Trophoblast cell (in vitro differentiated cells and primary cell): ENCODE measurements at places on chromosomes 1 and 21.

- DNase-seq = no peak
Observed at GRCh38 chr1:47926461-47926999, 70.7 kb downstream of the TRABD2B start.

- DNase-seq = no peak
Observed at GRCh38 chr21:30391492-30392025, 4.3 kb upstream of the KRTAP13-1 start.

- peak; percentile 16 for DNase-seq
Observed at GRCh38 chr1:172727956-172728603, 69.2 kb downstream of the FASLG start.

- peak; percentile 95 for DNase-seq
Observed at GRCh38 chr1:112369392-112370285, 26.4 kb upstream of the CTTNBP2NL start.

DNA sequence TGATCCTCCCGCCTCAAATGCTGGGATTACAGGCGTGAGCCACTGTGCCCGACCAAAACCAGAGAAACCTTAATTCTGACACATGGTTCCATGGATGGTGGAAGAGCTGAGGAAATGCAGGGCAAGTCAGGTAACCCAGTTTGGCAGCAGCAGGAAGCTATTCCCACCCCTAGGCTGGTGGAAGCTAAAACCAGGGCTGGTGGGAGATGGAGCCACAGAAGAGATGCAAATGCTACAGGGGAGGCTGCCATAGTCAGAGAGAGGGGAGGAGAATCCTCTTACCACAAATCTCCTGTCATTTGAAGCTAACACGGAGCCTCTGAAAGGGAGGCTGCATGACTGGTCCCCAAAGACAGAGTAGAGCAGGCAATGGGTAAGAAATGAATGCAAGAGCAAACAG, 4.1 kb upstream of the CDC42BPA start:
- no peak for DNase-seq

GRCh38 chr1:47984175-47984789, 12.9 kb downstream of the TRABD2B start:
- no peak for DNase-seq

- peak; percentile 52 for DNase-seq
Observed at GRCh38 chr1:8424539-8425116, 106.7 kb downstream of the SLC45A1 start.

DNA sequence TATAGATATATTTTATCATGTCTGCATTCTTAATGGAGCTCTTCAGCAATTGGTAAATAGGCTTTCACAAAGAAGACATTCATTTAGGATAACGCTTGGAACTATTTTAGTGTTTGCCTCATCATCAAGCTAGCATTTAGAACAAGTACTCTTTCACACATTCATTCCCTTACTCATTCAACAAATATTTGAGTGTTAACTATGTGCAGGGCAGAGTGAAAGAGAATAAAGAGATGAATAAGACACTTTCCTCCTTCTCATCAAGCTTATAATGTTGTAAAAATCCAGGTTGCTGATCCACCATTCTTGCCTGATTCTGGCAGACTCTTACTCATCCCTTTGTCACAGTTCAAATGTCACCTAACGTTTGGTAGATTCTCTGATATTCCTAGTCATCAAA, 386.3 kb upstream of the BEND5 start:
- DNase-seq = no peak

GRCh38 chr21:28518630-28519029, 474.0 kb downstream of the LTN1 start:
- no peak for DNase-seq

GRCh38 chr1:175152006-175152652, 40.4 kb downstream of the KIAA0040 start:
- no peak for DNase-seq

DNA sequence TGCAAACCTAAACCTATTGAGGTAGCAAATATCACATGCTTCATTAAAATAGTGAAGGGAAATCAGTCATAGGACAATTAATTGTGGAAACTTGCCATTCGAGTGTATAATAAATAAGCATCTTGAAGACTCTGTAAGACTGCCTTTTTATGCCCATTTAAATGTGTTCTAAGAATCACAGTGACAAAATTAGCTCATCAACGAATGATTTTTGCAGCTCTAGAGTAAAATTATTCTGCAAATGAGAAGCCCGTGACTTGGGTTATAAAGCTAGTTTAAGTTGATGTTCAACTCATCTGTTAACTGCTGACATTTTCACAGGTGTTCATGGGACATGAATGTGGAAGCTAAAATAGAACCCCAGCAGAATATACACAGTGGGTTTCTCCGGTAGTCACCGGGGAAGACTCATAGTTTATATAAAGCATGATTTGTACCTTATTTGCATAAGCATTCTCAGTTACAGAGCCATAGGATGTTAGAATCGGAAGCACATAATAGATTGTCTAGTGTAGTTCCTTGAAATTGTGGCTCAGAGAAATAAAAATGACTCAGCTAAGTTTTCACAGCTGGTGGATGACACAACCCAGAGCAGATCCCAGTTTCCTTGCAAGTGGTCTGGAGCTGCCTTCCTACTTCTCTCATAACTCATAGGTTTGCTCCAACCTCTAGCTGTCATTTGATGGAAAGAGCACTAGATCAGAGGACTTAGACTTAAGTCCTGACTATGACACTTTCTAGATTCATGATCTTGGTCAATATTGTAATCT, 107.3 kb downstream of the UCHL5 start:
- peak; percentile 13 for DNase-seq

- DNase-seq = no peak
Observed at GRCh38 chr1:78301141-78301540, 189.6 kb upstream of the PTGFR start.

DNA sequence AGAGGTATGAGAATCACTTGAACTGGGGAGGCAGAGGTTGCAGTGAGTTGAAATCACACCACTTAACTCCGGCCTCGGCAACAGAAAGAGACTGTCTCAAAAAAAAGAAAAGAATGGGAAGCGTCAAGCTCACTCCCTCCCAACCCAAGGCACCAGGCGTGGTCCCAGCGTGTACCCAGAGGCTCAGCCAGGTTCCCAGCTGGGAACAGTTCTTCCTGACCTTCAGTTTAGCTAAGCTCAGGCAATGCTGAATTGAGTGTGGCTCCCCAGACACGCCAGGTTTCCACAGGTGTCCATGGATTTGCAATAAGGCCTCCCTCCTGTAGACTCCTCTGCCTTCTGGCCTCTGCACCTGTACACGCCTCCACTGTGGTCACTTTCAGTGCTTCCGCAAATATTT, 140.7 kb upstream of the TMEM51 start:
- DNase-seq = no peak

- DNase-seq = no peak
Observed at GRCh38 chr21:33959680-33960079, 44.1 kb upstream of the ATP5PO start.

GRCh38 chr1:153509036-153509435, 26.8 kb downstream of the S100A6 start:
- no peak for DNase-seq

DNA sequence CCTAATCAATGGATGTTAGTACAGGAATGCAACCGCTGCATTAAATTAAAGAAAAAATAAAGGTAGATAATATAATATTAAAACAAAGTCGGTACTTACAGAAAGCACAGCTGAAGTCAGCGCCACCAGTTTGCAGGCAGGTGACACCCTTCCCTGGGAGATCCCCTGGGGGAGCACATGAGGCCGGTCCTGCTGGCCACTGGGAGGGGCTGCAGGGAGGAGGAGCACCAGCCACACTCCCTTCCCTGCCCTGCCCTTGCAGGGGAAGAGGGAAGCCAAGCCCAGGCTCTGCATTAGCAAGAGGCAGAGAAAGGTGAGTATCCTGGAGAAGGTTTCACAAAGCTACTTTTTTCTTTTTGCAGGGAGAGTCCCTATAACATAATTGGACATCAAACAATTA, 507.0 kb downstream of the AJAP1 start:
- no peak for DNase-seq

- DNase-seq = peak; percentile 94
Observed at GRCh38 chr1:212470059-212470458, 37.3 kb downstream of the NENF start.
